ENCODE measurements at places on chromosomes 1 and 21.

GRCh38 chr21:15059397-15059796, 5.4 kb downstream of the NRIP1 start:
- no peak for DNase-seq

DNA sequence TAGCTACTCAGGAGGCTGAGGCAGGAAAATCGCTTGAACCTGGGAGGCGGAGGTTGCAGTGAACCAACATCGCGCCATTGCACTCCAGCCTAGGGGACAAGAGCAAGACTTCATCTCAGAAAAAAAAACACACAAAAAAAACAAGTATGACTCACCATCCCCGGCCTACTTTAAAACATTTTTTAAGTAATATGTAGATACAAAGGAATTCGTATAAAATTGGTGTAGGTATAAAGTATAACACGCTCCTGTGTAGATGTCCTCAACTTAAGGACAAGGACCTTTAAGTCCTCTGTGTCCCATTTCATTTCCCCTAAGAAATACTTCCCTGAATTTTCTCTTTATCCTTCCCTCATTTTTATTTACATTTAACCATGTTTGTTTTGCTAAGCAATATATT, 73.4 kb upstream of the PKN2 start:
- no peak for DNase-seq

GRCh38 chr21:32099812-32100416, 178.9 kb downstream of the MIS18A start:
- no peak for DNase-seq

DNA sequence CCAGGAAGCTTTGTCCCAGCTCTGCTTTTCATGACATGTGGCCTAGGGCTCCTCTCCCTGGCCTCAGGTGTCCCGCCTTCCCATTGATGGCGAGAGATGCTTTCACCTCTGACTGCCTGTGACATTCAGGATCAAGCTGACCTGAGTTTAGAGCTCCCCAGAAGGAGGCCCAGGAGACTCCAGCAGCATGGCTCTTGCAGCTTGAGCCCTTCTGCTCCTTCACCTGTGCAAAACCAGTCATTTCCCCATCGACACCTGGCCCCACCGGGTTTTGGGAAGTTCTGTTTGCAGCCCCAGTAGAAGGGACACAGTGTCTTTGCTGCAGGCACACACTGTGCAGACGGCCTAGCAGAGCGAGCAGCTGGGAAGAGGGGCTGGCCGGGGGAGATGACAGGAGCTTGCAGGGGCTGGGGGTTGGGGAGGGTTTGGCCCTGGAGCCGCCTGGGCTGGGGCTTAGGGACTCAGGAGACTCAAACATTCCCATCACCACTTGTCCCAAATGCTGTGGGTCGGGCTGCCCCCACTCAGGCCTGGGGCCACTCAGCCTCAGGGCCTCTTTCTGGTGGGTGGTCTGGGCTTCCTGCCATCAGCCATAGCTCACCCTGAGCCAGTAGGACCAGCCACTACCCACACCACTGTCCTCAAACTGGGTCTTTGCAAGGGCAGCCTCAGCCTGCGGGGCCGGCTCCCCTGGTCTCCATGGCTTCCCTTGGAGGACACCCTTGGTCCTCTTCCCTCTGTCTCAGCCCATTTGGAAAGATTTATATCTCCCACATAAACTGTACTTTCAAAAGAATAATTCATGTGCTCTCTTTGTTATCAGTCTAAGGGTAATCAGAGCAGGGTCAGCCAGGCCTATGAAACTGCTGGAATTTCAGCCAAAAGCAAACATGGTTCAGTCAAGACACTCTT, 3.8 kb upstream of the EDN2 start:
- no peak for DNase-seq

GRCh38 chr1:112727716-112728115, 12.6 kb upstream of the PPM1J start:
- no peak for DNase-seq

DNA sequence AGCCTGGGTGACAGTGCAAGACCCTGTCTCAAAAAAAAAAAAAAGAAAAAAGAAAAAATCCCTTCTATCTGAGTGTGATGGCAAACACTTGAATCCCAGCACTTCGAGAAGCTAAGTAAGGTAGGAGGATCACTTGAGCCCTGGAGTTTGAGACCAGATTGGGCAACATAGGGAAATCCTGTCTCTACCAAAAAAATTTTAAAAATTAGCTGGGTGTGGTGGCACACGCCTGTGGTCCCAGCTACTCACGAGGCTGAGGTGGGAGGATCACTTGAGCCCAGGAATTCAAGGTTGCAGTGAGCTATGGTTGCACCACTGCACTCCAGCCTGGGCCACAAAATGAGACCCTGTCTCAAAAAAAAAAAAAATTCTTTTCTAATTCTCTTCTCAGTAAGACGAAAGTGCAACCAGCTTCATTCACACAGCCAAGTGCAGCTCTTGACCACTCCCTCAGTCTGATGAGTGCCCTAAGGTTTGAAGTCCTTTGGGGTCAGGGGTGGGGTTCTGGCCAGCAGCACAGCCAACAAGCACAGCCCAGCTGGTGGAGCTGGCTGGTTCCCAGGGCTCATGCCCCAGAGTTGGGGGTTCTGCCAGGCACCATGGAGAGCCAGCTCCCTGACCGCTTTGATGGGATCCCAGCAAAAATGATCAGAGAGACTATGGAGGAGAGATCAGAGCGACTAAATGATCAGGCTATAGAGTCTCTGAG, 8.0 kb downstream of the SLC2A5 start:
- DNase-seq, result no peak

DNA sequence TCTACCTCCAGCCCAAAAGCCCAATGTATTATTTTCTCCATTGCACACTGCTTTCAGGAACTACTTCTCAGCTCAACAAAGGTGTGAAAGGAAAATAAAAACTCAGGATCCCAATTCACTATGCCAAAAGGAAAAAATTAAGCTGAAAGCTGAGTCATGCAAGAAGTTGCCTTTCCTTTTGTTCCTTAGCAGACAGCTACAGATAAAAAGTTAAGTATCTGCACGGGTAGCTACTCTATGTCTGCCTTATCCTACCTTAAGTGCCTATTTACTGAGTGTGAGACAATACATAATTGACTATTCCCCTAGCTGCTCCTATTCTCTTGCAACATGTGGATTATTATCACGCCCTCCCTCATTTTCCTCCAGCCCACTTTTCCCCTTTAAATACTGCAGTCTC, 84.1 kb downstream of the ADCY10 start:
- no peak for DNase-seq

GRCh38 chr1:25795946-25796810, 3.8 kb upstream of the SELENON start:
- no peak for DNase-seq

DNA sequence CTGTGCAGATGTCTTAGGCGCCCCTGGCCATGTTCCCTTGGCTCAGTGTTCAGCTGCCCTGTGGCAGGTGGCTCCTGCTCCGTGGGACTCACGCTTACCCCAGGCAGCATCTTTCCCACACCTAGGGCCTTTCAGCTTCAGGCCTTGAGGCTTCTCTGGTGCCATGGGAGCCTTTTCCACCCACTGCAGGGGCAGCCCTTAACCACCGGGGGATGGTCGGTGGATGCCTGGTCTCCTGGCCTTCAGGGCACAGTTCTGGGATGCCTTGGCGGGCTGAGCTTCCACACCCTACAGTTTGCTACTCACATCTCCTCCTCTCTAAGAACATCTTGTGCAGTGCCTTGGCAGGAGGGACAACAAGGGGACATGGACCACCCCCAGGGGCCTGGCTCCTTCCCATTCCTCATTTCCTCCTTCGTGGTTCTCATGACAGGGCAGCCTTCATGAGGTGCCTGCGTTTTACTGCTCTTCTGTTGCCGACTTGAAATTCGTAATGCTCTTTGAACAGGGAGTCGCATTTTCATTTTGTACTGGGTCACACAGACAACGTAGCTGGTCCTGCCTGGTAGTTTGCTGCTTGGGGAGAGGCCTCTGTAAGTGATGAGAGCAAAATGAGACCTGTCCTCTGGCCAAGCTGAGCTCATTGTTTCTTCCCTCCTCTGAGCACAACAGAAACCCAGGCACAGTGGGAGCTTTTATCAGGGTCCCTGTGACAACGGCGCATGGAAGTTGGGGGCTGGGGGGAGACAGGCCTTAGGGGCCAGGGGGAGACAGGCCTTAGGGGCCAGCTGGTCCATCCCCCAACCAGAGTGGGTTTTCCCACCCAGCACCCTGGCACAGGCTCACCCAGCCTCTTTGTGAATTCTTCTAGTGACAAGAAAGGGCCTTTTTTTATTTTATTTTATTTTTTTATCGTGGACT, 62.0 kb upstream of the NEK2 start:
- no peak for DNase-seq
